ENCODE measurements at places on chromosomes 7 and 10.

- DNase-seq: peak; percentile 79
These were observed 9.3 kb downstream of the NOD1 start for GRCh38 chr7:30469303-30469702.

DNA sequence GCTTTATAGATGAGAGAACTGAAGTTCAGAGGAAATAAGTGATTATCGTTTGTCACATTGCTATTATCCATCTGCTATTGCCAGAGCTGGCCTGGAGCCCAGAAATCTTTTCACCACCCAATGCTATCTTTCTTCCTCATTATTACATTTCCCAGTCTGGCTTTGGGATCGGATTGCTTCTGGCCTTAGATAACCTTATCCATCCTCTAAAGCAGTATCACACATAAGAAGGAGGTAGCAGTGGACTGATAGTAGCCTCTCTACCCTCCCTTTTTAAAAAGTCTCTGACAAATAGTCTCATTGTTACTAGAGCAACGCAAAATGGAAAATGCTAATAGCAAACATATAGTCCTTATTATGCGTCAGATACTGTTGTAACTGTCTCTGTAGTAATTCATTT is 1.3 kb upstream of the CLDN12 start:
- DNase-seq: no peak

DNA sequence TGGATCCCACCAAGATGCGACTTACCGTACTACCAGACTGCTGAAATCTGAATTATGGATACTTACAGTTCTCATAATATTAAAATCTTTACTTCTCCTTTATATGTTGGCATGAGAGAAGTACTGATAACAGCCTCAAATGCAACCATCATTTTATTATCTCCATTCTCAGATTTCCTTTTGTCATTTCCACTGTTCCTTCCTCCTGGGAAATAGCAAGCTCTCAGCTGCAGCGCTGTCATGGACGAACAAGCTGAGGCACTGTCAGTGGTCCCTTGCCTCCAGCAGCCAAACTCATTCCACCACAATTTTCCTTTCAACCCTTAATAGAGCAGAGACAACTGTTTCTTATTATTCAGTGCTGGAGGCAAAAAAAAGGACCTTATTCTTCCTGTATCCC is 478.4 kb downstream of the ARL4A start:
- DNase-seq: no peak

- DNase-seq: no peak
These were observed 3.0 kb downstream of the AFAP1L2 start for GRCh38 chr10:114401195-114401791.

DNA sequence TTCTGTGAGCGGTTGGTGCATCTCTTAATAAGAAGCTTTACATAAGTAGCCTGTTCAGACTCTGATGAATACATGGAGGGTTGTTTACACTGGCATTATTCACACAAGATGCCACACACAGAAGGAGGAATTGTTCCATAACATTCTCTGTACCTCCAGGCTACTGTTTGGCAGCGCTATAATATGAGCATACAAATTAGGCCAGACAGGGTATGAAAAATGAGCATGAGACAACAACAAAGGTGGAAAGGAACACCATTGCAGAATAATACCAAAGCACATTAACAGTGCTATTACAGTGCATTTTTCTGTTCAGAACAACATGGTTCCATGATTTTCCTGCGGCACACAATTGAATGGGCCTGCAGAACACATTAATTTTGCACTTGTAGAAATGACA is 417.2 kb upstream of the C7orf33 start:
- DNase-seq: no peak

DNA sequence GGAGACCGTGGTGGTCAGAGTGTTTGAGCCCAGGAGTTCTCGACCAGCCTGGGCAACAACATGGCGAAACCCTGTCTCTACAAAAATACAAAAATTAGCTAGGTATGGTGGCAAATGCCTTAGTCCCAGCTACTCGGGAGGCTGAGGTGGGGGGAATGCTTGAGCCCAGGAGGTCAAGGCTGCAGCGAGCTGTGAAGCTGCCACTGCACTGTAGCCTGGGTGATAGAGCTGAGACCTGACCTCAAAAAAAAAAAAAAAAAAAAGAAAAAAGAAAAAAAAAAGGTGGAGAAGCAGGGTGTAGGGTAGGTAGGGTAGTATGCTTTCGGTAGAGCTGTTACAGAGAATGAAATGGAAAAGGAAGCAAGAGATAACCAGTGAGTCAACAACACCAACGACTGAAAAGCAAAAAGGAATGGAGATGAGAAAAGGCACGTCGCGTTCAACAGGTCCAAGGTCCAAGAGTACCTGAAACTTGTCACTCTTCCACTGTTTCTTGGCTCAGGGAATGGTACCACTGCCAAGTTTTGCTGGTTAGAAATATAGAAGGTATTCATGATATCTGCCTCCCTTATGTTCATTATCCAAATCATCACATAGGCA is 4.3 kb upstream of the RSBN1L start:
- no peak for DNase-seq

DNA sequence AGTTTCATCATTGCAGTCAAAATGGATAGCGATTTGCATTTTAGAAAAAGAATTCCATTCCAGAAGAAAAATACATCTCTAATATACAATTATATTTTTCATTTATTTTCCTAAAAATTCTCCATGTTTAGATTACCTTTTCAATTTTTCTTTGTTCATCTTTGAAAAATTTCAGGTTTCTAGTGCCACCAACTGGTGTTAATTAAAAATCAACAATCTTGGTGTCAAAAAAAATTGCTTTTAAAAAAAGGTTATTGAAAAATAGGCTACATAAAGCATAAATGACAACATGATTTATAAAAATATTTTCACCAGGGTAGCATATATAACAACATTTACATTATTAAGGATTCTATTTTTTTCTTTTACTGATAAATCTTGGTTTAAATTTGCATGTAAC is 53.0 kb downstream of the CCDC186 start:
- DNase-seq: no peak

- no peak for DNase-seq
These were observed 89.8 kb upstream of the PPP2R2D start for GRCh38 chr10:131810805-131811629.

DNA sequence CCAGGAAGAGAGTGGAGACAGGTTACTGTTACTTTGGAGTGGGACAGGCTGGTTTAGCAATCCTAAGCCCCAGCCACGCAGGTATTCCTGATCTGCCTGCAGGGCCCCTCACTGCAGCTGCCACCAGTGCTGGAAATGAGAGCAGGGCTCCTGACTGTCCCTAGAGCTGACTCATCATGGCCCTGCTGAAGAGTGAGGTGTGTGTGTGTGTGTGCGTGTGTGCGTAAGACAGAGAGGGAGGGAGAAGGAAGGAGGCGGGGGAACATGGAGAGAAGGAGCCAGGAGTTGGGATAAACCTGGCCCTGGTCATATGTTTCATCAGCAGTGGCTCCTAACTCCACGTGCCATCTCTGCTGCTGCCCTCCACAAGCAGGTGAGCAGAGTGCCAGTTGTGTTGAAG is 3.6 kb downstream of the FOXI2 start:
- peak; percentile 53 for DNase-seq

Data from Caki2 (cell line).